ENCODE measurements at places on chromosomes 13 and 19.

DNA sequence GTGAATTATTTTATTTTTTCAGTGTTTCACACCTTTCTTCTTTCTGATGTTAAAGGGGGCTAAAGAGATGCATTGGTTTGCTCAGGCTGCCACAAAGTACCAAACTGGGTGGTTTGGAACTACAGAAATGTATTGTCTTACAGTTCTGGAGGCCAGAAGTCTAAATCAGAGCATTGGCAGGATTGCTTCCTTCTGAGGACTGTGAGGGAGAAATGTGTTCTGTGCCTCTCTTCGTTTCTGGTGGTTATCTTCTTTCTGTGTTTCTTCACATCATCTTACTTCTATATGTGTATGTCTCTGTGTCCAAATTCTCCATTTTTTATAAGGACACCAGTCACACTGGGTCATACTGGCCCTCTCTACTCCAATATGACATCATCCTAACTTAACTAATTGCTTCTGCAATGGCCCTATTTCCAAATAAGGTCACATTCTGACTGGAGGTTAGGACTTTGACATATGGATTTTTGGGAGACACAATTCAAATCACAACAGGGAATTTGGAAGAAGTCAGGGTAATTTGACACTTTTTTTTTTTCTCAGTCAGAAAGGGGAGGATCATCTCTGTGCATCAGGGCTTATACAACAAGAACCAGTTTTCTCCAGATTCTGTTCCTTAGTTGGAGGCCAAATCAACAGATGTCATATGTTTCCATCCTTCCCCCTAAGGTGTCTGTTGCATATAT lies 188.2 kb downstream of the KCNRG start:
- DNase-seq = no peak

- no peak for DNase-seq
Measured at GRCh38 chr19:2129486-2129885, 21.9 kb downstream of the AP3D1 start.

DNA sequence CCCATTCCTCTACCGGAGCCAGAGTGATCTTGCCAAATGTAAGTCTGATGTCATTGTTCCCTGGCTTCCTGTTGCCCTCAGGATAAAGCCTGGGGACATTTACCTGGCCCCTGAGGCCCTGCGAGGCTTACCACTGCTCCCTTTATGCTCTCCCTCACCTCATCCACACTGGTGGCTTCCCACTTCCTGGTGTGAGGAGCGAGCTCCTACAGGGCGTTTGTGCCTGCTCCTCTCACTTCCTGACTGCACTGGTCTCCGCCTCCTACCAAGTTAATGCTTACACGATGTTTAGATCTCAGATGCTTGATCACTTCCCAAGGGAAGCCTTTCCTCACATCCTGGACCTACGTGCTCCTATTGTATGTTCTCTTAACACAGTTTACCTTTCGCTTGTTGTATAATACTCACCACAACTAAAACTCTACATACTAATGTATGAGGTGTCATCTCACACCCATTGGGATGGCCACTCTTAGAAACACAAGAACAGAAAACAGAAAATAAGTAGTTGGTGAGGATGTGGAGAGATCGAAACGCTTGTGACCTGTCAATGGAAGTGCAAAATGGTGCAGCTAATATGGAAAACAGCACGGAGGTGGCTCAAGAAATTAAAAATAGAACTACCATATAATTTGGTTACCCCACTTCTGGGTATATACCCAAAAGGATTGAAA lies 177.6 kb downstream of the SHISA2 start:
- DNase-seq = no peak

DNA sequence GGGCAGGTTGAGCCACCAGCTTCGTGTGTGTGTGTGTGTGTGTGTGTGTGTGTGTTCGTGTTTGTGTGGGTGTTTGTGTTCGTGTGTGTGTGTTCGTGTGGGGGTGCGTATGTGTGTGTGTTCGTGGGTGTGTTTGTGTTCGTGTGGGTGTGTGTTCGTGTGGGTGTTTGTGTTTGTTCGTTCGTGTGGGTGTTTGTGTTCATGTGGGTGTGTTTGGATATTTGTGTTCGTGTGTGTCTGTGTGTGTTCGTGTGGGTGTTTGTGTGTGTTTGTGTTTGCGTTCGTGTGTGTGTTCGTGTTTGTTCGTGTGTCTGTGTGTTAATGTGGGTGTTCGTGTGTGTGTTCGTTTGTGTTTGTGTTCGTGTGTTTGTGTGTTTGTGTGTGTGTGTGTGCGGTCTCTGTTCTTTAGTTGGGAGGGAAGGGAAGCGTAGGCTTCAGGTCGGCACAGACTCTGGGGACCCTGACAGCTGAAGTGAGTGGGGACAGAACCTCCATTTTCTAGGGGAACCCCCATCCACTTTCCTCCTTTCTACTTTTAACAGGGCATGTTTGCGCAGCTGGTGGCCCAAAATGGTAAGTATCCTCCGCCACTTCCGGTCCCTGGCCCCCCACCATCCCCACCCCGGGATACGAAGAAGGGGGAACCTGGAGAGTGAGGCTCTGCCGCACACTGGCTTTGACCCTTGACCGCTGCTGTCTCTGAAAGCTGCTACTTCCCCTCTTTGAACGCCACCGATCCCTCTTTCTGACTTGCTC lies 1.6 kb downstream of the TNFSF9 start:
- DNase-seq = no peak

- peak; percentile 47 for DNase-seq
Measured at GRCh38 chr19:2478278-2478755, 2.4 kb downstream of the GADD45B start.

- DNase-seq = no peak
Measured at GRCh38 chr19:51274049-51274770, 23.3 kb downstream of the SIGLECL1 start.

- no peak for DNase-seq
Measured at GRCh38 chr19:3151563-3152418, 16.0 kb downstream of the GNA15 start.

- no peak for DNase-seq
Measured at GRCh38 chr13:99392470-99393135, 85.4 kb upstream of the GPR183 start.

- DNase-seq = peak; percentile 44
Measured at GRCh38 chr19:43575955-43576878, 616 bp downstream of the PINLYP start.

- DNase-seq = no peak
Measured at GRCh38 chr19:30044273-30045248, 102.5 kb downstream of the URI1 start.

DNA sequence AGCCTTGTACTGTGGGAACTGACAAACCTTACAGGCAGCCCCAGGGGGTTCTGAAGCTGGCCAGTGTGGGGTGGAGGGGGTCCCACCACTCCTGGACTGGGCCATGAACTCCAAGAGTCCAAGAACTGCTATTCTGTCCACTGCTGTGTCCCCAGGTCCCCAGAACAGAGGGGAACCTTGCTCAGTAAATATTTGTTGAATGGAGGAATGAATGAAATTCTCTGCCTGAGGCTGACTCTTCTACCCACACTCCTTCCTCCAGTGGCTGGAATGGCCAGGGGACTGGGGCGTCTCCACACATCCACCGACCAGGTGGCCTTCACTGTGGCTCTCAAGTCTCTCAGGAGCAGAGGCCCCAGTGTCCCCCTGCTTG lies 11.6 kb downstream of the WIZ start:
- DNase-seq = no peak

- peak; percentile 80 for DNase-seq
Measured at GRCh38 chr19:13095934-13096927, 6.4 kb downstream of the LYL1 start.

- no peak for DNase-seq
Measured at GRCh38 chr13:75220861-75221260, 261.1 kb downstream of the TBC1D4 start.

GRCh38 chr13:48775804-48776203 lies 122.1 kb downstream of the CYSLTR2 start:
- no peak for DNase-seq

DNA sequence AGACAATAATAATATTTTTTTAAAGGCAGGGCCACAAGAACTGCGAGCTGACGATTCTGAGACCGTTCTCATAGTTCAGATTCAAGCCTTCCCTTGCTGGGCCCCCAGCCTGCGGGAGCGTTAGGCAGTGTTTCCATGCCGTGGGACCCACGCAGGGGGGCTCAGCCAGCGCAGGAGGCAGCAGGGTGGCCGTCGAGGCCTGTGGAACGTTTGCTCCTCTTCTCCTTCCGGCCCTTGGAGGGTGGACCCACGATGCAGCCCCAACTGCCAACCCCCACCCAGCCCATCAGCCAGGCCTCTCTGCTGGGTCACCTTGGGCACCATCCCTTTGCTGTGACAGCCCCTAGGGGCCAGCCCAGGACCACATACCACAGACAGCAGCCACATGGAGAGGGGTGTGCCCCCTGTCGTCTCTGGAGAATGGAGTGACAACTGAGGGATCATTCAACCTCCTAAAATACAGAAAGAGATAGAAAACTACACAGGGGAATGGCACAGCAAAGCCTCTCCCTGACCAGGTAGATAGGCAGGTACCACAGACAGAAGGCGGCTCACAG lies 46.8 kb downstream of the PDCD5 start:
- peak; percentile 70 for DNase-seq

GRCh38 chr19:3720349-3720917 lies 12.2 kb downstream of the TJP3 start:
- DNase-seq = no peak

- DNase-seq = peak; percentile 34
Measured at GRCh38 chr19:3135961-3136683, at the start of gene GNA15. TSS of gene GNA15 (plus strand) at chr19:3136033. CDS start at chr19:3136451, 418 bp downstream.

DNA sequence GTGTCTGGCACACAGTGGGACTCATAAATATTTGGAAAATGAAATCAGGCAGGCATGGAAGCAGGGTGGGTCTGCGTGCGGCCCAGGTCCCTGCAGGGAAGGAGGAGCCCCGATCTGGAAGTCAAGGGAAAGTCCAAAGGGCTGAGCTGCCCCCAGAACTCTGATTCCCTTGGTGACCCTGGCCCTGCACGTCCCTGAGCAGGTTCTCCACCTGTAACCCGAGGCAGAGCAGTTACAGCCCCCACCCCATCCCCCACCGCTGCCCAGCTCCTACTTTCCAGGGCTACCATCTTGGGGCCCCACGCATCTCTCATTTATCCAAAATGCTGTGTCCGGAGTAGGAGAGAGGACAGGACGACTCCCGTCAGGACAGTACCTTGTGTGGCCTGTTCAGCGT lies 2.1 kb downstream of the PLEKHF1 start:
- no peak for DNase-seq

- no peak for DNase-seq
Measured at GRCh38 chr19:56301886-56302620, 12.6 kb downstream of the ZSCAN5A start.

- no peak for DNase-seq
Measured at GRCh38 chr19:29680937-29681336, 15.7 kb downstream of the PLEKHF1 start.

- DNase-seq = no peak
Measured at GRCh38 chr13:58655086-58655485, 1023.5 kb downstream of the PCDH17 start.

GRCh38 chr13:90201202-90201601 lies 1146.3 kb upstream of the MIR17HG start:
- no peak for DNase-seq

DNA sequence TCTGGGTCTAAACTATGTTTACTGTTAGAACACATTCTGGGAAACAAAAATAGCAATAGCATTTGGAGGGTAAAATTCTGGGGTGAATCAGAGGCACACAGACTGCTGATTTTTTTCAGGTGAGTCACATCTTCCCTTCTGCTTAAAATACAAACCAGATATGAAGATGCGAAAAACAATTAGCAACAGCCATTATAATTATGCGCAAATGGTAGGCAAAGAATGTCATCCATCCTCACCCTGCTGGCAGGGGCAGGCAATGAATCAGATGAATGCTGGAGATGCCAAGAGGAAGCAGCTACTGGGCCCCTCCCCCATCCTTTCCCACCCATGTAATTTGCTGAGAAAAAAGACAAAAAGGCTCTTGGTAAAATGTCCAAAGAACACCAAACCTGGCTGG lies 282.9 kb downstream of the KLF5 start:
- no peak for DNase-seq

GRCh38 chr13:114259974-114260373 lies 21.4 kb upstream of the UPF3A start:
- DNase-seq = no peak

- DNase-seq = no peak
Measured at GRCh38 chr19:58407658-58408151, 744 bp upstream of the ZNF584 start.
